IPS DF 6.9 (cell line): ENCODE measurements at places on chromosomes 12 and 14.
A peak's percentile ranks its signal among the peaks of the same experiment; 100 is the strongest.

- H3K4me3 ChIP-seq = no peak overlapping the region
- H3K4me1 ChIP-seq = no peaks in the 10 kb centered on the region; the same call in 1 of the 2 replicates
- H3K36me3 ChIP-seq = no peaks in the 10 kb centered on the region
Measured at GRCh38 chr12:39405580-39405979, 37.3 kb downstream of the KIF21A start.

GRCh38 chr14:68783408-68784225, 9.2 kb downstream of the ZFP36L1 start:
- H3K36me3 ChIP-seq = peaks cover 2% of the 10 kb centered on the region; the same call in 1 of the 2 replicates
- H3K4me3 ChIP-seq = no peak overlapping the region
- no peaks in the 10 kb centered on the region for H3K27me3 ChIP-seq
- H3K27ac ChIP-seq = no peak overlapping the region
- DNase-seq = no peak

DNA sequence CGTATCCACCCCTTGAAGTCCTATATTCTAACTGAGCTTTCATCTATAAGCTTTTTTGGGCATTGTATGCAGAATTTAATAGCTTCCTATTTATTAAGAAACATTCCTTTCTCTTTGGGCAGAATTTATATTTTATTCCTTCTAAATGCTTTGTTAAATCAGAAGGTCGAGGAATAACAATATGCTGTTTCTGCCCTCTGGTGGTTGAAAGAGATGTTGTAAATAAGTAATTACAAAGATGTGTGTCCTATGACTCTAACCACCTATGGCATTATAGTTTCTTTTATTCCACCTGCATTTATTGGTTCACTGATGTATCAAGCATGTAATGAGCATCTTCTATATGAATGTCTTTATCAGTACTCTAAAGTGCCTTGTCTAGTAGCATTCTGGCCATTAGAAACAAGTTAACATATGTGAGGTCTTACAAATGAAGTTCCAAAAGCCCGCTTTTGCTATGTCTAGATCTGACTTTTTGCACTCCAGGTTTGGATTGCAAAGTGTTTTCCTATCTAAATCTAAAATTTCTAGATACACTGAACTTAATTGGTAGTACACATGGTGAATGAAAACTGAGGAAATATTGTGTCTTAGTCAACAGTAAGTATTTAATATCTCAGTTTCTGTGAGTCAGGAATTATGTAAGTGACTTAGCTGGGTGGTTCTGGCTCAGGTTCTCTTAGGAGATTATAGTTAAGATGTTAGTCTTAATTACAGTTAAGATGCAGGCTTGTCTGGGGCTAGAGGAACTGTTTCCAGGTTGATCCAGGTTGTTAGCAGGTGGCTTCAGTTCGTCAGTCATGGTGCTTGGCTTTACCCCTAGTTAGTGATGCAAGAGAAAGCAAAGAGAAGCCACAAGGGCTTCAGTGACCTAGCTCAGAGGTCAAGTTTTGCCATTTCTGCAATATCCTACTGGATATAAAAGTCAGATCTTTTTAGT, 57.5 kb downstream of the PLEKHA5 start:
- no peak overlapping the region for H3K27ac ChIP-seq
- H3K4me1 ChIP-seq = peaks cover 1% of the 10 kb centered on the region; the same call in 1 of the 2 replicates
- no peak overlapping the region for H3K4me3 ChIP-seq
- no peak for DNase-seq

- H3K4me3 ChIP-seq = no peak overlapping the region
- H3K27me3 ChIP-seq = no peaks in the 10 kb centered on the region
- no peak overlapping the region for H3K27ac ChIP-seq
- no peak for DNase-seq
- H3K4me1 ChIP-seq = no peaks in the 10 kb centered on the region
Measured at GRCh38 chr14:95496111-95496681, 20.3 kb downstream of the SYNE3 start.

GRCh38 chr12:31371256-31371620, 45.3 kb upstream of the SINHCAF start:
- H3K4me1 ChIP-seq = peaks cover 5% of the 10 kb centered on the region; the same call in 1 of the 2 replicates
- H3K36me3 ChIP-seq = no peaks in the 10 kb centered on the region
- no peak for DNase-seq
- H3K27ac ChIP-seq = no peak overlapping the region
- H3K4me3 ChIP-seq = peak overlapping the region; percentile 4; the same call in 1 of the 2 replicates

DNA sequence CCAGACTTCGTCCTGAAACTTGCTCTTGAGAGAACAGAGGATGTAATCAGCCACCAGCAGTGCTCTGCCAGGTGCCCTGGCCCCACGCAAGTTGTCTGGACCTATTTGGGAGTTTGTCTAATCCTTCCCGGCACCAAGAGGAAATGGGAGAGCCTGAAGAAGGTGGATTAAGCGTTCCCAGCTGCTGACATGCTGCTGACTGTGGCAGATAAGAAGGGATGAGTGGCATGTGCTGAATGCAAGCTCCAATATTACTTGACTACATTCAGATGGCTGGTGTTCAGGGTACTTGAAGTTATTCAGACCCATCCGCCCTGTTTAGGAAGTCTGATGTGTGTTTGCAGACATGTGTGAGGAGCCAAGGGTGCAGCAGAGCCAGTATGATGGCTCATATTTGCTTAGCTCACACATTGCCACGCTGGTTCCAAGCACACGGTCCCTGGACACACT, 440.6 kb upstream of the CCDC196 start:
- H3K4me3 ChIP-seq = no peak overlapping the region
- no peak for DNase-seq
- H3K36me3 ChIP-seq = no peaks in the 10 kb centered on the region
- H3K27ac ChIP-seq = no peak overlapping the region
- H3K27me3 ChIP-seq = no peaks in the 10 kb centered on the region
- H3K4me1 ChIP-seq = no peaks in the 10 kb centered on the region
